ENCODE measurements at places on chromosomes 12 and 14.

DNA sequence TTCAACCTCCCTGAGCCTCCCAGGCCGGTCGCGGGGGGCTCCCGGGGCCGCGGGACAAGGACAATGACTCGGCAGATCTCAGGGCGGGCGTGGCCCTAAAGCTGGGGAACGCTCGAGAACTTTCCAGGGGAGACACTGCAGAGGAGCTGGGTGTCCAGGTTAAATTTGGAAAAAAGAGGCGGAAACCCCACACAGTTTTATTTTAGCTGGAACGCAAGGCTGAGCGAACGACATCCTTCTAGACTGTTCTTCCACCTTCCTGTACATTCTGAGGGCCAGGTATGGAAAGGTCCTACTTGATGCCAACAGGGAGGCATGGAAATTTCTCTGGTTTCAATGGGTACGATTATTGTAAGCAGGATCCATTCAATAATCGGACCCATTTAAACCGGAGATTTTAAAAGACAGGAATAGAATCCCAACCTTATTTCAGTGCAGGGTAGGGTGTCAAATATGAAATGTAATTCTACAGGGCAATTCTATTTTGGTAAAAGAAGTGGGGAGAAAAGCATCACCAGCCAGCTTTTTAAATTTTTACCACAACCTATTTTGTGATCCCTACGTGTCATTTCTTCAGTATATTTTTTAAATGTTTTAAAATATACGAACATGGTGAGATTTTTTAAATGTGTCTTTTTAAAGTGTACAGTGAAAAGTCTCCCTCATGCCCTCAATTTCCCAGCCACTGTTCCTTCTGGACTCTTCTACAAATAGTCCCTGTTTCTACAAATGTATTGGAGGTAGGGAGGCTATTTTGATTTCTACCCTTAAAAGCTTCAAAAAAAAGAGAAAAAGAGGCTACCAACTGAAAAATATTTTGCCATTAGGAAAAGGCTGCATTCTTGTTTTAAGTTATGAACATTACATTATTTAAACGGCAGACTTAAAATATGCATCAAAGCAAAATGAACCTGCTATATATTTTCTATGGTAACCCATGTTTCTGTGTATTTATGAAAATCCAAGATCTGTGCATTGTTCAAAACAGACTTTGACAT is 1.1 kb upstream of the UBC start:
- DNase-seq, result peak; percentile 58

- DNase-seq, result no peak
These were observed 9.4 kb upstream of the ZNF740 start for GRCh38 chr12:53170876-53171724.

DNA sequence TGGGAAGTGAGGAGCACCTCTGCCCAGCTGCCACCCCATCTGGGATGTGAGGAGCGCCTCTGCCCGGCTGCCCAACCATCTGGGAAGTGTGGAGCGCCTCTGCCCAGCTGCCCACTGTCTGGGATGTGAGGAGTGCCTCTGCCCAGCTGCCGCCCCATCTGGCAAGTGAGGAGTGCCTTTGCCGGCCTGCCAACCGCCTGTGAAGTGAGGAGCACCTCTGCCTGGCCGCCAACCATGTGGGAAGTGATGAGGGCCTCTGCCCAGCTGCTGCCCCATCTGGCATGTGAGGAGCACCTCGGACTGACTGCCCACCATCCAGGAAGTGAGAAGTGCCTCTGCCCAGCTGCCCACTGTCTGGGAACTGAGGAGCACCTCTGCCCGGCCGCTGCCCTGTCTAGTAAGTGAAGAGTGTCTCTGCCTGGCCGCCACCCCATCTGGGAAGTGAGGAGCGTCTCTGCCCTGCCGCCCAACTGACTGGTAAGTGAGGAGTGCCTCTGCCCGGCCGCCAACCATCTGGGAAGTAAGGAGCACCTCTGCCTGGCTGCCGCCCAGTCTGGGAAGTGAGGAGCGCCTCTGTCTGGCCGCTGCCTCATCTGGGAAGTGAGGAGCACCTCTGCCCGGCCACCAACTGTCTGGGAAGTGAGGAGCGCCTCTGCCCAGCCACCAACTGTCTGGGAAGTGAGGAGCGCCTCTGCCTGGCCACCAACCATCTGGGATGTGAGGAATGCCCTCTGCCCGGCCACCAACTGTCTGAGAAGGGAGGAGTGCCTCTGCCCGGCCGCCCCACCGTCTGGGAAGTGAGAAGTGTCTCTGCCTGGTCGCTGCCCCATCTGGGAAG is 22.6 kb downstream of the FAR2 start:
- no peak for DNase-seq

DNA sequence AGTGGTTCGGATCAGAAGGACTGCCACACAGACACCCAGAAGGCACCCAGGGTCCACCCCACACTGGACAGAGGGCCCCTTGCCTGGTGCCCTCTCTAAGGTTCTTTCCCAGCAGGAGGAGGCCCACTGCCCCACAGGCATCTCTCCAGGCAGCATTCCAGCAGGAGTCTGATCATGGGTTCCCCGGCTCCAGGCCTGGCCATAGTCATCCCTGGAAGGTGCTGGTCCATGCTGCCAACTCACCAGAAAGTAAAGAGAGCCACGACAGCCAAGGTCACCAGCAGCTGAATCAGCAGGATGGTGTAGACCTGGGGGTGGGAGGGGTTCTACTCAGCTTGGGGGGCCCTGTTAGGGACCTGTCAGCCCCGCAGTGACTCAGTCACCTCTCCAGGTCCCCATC is 6.4 kb downstream of the FAIM2 start:
- DNase-seq, result no peak

GRCh38 chr12:106585105-106585520 is 2.3 kb downstream of the RFX4 start:
- no peak for DNase-seq

GRCh38 chr12:75725521-75726111 is 214.2 kb upstream of the KRR1 start:
- DNase-seq, result no peak

DNA sequence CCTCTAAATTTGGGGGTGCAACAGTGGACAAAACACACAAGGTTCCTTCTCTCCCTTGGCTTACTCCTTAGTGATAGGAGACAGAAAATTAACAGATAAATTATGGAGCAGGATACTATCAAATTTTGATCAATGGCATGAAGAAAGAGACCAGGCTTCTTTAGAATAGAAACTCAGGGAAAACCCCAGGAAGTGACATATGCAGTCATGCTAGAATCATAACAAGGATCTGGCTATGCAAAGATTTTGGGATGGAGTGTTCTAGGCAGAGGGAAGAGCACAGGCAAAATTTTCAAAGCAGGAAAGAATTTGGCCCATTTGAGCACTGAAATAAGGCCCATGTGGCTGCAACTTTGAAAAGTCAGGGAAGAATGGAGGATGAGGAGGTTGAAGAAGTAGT is 182.3 kb upstream of the PLEKHG7 start:
- DNase-seq, result no peak

DNA sequence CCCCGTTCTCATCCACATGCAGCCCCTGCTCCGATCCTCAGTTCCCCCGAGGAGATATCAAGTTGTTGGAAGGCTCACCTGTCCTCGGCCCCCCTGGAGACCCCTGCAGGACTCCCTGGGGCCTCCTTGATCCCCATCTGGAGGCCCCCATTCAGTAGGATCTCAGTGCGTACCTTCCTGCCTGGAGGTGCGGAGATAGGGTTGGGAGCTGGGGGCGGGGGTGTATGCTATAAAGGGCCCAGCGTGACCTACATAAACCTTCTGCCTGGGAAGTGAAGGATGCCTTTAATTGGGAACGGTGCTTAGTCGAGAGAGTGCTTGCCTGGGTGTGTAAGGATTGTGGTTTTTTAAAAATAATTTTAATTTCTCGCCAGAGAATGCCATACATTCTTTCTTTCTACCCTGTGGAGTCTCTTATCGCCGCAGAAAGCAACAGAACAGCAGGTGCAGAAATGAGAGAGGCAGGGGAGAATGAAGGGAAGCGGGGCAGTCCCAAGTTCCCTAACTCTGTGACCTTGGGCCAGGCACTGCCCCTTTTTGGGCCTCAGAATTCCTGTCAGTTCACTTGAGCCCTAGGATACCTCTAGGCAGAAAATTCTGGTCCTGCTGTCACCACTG is 153.7 kb downstream of the TSPAN9 start:
- DNase-seq, result no peak

- no peak for DNase-seq
These were observed 39.2 kb upstream of the DYNC1H1 start for GRCh38 chr14:101925152-101925551.

- DNase-seq, result no peak
These were observed 29.0 kb downstream of the FAM234B start for GRCh38 chr12:13073173-13073572.

- DNase-seq, result peak; percentile 11
These were observed 778 bp downstream of the SLC8B1 start for GRCh38 chr12:113333877-113334785.

DNA sequence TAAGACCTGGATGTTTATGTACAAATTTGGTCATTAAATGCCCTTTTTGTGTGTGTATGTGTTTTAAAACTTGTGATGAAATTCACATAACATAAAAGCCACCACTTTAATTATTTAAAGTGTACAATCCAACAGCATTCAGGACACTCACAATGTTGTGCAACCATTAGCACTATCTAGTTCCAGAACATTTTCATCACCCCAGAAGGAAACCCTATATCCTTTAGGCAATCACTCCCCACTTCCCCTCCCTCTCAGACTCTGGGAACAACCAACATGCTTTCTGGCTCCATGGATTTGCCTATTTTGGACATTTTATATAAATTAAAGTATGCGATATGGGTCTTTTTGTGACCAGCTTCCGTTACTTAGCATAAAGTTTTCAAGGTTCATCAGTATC is 124.6 kb downstream of the TTC7B start:
- DNase-seq, result no peak

GRCh38 chr12:53568809-53569557 is 57.2 kb downstream of the ATF7 start:
- DNase-seq, result no peak

GRCh38 chr14:76413962-76414600 is 38.1 kb downstream of the ESRRB start:
- DNase-seq, result no peak

DNA sequence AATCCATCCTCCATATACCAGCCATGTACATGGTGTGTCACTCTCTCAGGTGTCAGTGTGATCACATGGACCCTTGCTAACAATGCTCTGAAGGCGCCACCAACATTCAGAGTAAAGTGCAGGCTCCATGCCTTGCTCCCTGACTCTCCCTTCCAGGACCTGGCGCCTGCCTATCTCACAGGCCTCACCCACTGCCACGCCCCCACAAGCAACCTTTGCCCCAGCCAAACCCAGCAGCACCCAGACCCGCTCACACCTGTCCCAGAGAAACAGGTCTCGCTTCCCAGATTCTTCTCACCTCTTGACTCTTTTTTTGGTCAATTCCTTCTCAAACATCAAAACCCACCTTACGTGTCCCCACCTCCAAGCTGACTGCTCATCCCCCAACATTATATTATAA is 52.3 kb downstream of the KCNK10 start:
- no peak for DNase-seq

DNA sequence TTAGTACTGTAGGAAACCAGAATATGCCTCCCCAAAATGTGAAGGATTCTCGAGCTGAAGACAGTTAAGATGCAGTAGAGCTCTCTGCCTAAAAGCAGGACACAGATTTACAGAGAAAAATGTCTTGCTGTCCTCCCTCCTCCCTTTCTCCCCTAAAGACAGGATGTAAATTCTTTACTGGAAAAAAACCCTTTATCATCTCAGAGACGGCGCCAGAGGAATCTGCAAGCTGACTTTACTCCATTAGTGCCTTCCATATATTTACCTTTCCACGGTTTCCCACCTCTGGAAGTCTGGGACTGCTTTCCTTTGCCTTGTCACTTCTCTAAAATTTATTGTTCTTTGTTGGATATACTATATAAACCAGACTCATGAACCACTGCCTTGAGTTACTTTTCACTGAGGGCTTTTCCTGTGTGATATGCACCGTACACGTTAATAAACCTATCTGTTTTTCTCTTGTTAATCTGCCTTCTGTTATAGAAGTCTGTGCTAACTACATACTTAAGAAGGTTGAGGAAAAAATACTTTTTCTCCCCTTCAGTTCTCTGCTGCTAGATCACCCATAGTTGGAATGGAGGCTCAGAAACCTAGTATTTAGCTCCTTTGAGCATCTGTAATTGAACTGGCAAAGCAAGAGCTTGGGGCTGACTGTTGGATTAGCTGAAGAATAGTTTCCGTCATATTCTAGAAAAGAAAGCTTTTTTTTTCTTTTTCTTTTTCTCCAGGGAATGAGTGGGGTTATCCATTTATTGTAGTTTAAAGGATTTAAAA is 99.9 kb downstream of the RAD51B start:
- DNase-seq, result no peak

GRCh38 chr14:81028461-81028860 is 73.0 kb downstream of the TSHR start:
- DNase-seq, result no peak

DNA sequence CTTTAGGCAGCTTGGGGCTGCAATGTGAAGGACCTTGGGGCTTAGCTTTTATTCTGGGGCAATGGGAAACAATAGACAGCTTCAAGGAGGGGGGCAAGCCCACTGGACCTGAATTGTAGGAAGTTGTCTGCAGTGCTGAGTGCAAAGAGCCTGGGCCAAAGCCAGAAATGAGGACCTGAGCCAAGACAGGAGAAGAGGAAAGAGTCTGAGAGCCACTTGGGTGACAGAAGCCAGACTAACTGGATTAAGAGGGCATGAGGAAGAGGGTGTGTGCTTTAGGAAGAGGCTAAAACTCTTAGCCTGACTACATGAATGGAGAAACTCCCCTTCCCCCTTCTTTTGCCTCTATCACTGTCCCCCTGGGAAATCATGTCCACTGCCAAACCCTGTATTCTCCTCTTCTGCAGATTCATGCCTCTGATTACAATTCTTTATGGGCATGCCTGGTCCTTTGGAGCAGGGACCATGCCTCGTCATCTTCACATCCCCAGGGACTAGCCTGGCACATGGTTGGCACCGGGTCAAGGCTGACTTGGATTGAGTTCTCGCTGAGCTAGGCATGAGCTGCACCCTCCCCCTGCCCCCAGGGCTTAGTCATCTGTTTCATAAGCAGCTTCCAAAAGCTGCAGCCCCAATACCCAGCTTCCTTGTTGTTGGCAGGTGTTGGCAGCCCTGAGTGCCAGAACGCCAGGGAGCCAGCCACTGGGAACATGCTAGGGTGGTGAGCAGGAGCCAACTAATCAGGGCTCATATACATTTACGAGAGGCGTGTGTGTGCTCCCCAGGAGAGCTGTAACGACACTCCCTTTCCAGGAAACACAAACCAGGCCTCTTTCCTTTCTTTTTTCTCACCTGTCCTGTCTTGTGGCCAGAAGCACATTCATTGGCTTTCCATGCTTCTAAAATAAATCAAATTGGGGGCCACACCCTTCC is 27.7 kb upstream of the JDP2 start:
- DNase-seq, result peak; percentile 5

GRCh38 chr12:110936367-110937103 is 16.2 kb upstream of the MYL2 start:
- no peak for DNase-seq
